ENCODE measurements at places on chromosomes 2 and 18.

DNA sequence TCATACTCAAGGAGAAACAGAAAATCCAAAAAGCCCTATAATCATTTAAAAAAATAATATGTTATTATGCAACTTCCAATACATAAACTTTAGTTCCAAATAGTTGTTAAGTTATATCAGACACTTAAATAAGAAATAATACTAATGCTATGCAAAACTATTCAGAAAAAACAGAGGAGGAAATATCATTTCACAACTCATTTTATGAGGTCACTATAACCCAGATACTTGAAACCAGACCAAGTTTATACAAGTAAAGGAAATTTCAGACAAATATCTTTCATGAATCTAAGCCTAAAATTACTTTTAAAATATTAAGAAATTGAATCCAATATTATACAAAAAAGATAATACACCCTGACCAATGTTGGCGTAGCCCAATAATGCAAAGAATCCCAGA is 260.8 kb downstream of the CD226 start:
- DNase-seq = no peak

DNA sequence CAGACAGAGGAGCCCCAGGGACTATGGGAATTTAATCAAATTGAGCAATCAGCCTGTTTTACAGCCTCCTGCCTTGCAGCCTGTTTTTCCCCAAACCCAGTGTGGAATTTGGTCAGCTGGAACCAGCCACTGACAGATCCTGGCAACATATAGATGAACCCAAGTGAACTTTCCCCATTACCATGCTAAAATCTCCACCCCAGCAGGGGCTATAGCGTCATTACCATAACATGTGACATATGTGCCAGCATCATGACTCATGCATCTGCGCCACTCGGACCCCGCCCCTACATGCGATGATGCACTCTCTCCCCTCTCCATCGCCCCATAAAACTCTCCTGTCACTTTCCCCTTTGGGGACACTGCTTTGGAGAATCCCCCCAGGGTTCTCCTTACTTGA is 17.3 kb upstream of the FEZ2 start:
- no peak for DNase-seq

- DNase-seq = no peak
These were observed 50.7 kb downstream of the FMNL2 start for GRCh38 chr2:152385650-152386049.

- DNase-seq = no peak
These were observed 16.3 kb downstream of the MARCHF7 start for GRCh38 chr2:159728629-159729028.
